ENCODE measurements at places on chromosomes 12 and 14. TPM values are rescaled to one million over a fixed set of nuclear protein-coding genes. Genes with fewer than 3 reads are reported as not detected.

GRCh38 chr12:125512541-125513298 lies 447.5 kb downstream of the AACS start:
- no peaks in the 10 kb centered on the region for H3K36me3 ChIP-seq
- no peaks in the 10 kb centered on the region for H3K27me3 ChIP-seq
- no peak for DNase-seq
- no peaks in the 10 kb centered on the region for H3K4me1 ChIP-seq
- H3K4me3 ChIP-seq = no peak overlapping the region

DNA sequence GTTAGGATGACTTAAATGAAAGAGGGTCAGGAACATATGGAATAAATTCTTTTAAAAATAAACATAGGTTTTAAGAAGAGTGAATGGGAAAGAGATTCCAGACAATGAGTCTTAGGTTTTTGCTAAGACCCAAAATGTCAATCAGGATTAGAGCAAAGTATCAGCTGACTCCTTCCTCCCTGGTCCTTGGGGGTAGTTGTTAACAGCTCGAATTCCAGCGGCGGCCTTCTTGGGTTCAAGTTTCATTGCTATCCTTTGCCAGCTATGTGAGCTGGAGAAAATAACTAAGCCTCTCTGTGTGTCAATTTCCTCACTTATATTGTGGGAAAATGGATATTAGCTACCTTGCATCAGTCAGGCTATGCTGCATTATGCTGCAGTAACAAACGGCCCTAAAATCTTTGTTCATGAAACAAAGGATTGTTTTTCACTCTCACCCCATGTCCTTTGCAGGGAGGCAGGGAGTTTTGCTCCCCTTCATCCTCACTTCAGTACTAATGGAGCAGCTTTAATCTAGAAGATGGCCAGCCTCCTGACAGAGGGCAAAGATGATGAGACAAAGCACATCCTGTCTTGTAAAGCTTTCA lies 83.8 kb upstream of the RFLNA start:
- no peaks in the 10 kb centered on the region for H3K36me3 ChIP-seq
- no peaks in the 10 kb centered on the region for H3K4me1 ChIP-seq

DNA sequence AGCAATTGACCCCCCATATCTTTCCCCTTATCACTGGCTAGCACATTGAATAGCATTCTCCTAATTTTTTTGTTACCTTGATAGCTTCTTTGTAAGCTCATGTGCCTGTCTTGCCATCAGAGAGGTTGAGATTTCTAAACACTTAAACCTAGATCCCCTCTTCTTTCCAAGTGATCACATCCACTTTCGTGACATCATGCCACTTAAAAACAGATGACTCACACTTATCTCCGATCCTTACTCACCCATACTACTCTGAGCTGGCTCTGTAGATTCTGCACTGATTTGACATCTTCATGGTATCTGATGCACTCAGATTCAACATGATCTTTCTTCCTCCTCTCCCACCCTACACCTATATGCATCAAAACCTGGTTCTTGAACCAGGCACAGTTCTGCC lies 10.5 kb downstream of the GPR137C start:
- no peak overlapping the region for H3K27ac ChIP-seq
- no peaks in the 10 kb centered on the region for H3K36me3 ChIP-seq
- H3K4me1 ChIP-seq = no peaks in the 10 kb centered on the region
- H3K27me3 ChIP-seq = no peaks in the 10 kb centered on the region

DNA sequence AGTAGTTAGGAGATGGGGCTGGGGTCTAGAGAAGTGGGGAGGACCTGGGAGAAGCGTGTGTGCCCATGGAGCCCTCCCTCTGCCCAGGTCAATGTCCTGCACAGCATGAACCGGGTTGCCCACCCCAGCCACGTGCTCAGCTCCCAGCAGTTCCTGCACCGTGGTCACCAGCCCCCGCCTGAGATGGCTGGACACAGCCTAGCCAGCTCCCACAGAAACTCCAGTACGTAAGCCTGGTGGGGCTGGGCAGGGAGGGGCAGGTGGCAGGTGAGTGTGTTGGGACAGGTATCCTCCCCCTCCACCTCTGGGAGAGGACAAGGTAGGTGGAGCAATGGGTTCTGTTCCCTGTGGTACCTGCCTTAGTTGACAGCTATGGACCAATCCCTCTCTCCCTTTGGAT lies 20.7 kb downstream of the CLSTN3 start:
- no peak overlapping the region for H3K4me3 ChIP-seq
- H3K27ac ChIP-seq = no peak overlapping the region
- H3K27me3 ChIP-seq = no peaks in the 10 kb centered on the region
- DNase-seq = no peak

DNA sequence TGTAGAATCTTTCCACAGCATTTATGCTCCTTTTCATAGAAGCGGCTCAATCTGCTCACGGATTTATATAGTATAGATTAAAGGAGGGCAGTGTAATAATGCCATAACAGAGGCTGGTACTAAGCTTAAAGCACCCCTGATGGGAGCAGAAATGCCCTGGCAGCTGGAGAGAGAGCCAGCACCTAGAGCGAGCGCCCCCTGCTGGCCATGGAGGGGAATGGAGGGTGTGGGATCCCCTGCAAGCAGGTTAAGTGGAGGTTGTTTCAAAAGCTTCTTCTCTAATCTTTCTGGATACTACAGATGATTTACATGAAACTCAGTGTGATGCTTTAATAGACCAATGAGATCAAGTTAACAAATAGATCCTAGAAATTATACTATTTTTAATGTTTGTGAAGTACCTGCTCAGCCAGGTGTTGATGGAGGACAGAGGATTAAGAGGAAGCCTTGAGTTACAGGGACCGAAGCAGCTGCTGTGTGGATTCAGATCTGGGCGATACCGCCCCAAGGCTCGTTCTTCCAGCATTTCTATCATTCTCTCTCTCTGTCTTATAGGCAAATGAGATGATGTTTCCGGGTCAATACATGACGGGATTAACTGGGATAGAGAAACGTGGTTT lies 1519.3 kb upstream of the TMEM132C start:
- no peaks in the 10 kb centered on the region for H3K36me3 ChIP-seq

DNA sequence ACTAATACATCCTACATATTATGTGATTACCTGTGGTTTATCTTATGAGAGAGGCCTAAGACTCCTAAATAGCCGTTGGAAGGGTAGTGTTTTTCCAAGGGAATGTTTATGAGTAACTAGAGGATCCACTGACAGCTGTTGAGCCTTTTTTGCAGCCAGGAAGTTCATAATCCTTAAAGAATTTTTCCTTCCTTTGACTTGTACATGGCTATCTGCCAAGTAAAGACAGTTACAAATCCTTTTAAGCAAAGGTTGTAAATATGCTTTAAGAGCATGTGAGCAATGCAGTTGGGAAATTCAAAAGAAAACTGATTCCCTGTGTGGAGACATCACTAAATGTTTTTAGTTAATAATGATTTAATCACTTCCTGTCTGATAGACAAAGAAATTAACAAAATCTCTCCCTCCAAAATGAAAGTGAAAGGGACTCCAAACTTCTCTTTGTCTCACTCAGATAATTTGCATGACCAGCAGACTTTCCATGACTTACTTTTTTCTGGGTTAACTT lies 333.8 kb downstream of the PDZRN4 start:
- H3K4me1 ChIP-seq = peaks cover 2% of the 10 kb centered on the region
- H3K36me3 ChIP-seq = no peaks in the 10 kb centered on the region
- peak; percentile 95 for DNase-seq
- H3K4me3 ChIP-seq = peak overlapping the region; percentile 29

- no peak within 1 kb of the TSS for H3K27ac ChIP-seq
- H3K36me3 ChIP-seq = no peaks in the 10 kb centered on the region
- DNase-seq = no peak
- no peaks in the 10 kb centered on the region for H3K4me1 ChIP-seq
- H3K27me3 ChIP-seq = no peaks in the 10 kb centered on the region
Observed at GRCh38 chr12:130953771-130954543, at the start of gene ADGRD1. Gene ADGRD1 (plus strand): TSS chr12:130953907. CDS start chr12:130954466, 559 bp downstream.

DNA sequence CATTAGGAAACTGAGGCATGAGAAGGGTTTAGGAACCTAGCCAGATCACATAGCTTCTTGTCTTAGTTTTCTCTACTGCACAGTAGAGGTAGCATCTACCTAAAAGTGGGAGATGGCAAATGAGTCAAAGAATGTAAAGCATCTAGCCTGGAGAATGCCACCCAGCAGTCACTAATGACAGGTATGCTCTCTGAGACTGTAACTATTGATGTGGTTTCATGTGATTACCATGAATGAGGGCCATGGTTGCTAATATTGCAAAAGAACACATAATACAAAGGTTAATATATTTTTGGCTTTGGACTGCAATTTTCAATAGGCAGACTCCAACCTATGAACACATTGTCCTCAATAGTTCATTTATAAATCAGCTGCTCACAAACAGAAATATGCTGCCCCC lies 389.9 kb downstream of the GRIN2B start:
- H3K4me3 ChIP-seq = no peak overlapping the region
- H3K4me1 ChIP-seq = no peaks in the 10 kb centered on the region
- no peaks in the 10 kb centered on the region for H3K36me3 ChIP-seq
- DNase-seq = no peak
- H3K27ac ChIP-seq = no peak overlapping the region
- H3K27me3 ChIP-seq = no peaks in the 10 kb centered on the region

- H3K4me1 ChIP-seq = no peaks in the 10 kb centered on the region
- no peak overlapping the region for H3K4me3 ChIP-seq
- H3K27ac ChIP-seq = no peak overlapping the region
- H3K36me3 ChIP-seq = no peaks in the 10 kb centered on the region
Observed at GRCh38 chr14:105503935-105504692, 13.1 kb downstream of the TEDC1 start.

DNA sequence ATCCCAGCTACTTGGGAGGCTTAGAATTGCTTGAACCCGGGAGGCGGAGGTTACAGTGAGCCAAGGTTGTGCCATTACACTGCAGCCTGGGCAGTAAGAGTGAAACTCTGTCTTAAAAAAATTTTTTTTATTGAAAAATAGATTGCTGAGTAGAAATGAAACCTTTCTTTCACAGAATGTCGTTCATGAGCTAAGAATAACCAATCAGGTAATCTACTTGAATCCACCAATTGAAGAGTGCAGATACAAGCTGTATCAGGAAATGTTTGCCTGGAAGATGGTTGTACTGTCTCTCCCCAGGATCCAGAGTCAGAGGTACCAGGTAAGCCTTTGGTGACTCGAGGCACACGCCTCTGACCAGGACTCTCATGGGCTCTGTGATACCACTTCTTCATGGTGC lies 27.0 kb downstream of the DYNC1H1 start:
- no peak overlapping the region for H3K4me3 ChIP-seq
- H3K27me3 ChIP-seq = no peaks in the 10 kb centered on the region
- peaks cover 49% of the 10 kb centered on the region for H3K36me3 ChIP-seq
- no peak for DNase-seq
- H3K4me1 ChIP-seq = no peaks in the 10 kb centered on the region

DNA sequence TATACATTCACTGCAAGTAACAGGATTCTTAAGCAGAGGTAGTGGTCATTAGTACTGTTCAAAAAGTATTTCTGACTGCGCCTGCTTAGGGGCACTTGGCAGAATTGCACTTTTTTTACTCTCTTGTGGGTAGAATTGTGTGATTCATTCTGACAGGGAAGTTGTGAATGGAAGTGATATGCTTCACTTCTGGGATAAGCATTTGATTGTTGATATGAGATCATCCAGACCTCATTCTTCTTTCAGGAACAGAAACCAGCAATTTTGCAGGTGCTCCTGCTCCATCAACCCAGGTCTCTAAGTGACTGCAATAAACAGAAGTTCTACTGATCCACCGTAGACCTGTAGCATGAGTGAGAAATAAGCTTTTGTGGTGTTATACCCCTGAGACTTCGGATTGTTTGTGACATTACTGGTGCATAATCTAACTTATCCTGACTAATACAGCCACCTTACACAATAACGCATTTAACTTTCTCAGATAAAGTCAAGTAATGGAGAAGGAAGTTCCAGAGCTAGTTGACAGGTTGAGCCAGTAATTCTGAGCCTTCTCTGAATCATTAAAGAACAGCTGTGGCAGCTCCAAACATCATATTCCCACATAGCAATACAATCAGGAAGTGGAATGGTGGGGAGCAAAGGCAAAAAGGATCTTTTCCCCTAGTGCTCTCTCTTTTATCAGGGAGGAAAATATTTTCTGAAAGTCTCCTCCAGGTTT lies 387.9 kb downstream of the SYT1 start:
- no peaks in the 10 kb centered on the region for H3K36me3 ChIP-seq
- no peaks in the 10 kb centered on the region for H3K27me3 ChIP-seq
- peak; percentile 78 for DNase-seq
- no peak overlapping the region for H3K27ac ChIP-seq
- H3K4me1 ChIP-seq = no peaks in the 10 kb centered on the region

DNA sequence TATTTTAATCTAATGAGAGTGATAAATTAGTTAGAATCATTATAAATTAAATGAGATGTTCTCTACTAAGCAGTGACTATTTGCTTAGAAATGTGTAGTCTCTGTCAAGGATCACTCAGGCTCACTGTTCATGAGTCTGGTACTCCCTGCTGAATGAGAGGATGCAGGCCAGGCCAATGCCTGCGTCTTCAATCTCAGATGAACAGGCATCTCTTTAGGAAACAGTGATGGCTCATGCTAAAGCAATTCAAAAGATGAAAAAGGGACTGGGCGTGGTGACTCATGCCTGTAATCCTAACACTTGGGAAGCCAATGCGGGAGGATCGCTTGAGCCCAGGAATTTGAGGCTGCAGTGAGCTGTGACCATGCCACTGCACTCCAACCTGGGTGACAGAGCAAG lies 106.8 kb downstream of the ZFC3H1 start:
- peak; percentile 94 for DNase-seq
- H3K36me3 ChIP-seq = no peaks in the 10 kb centered on the region
- peaks cover 7% of the 10 kb centered on the region for H3K4me1 ChIP-seq
- H3K4me3 ChIP-seq = no peak overlapping the region
- no peak overlapping the region for H3K27ac ChIP-seq
- no peaks in the 10 kb centered on the region for H3K27me3 ChIP-seq

- no peak overlapping the region for H3K4me3 ChIP-seq
- H3K27ac ChIP-seq = no peak overlapping the region
- no peaks in the 10 kb centered on the region for H3K4me1 ChIP-seq
- H3K27me3 ChIP-seq = no peaks in the 10 kb centered on the region
- no peaks in the 10 kb centered on the region for H3K36me3 ChIP-seq
Observed at GRCh38 chr12:30877105-30877875, 49.3 kb upstream of the TSPAN11 start.

- no peaks in the 10 kb centered on the region for H3K27me3 ChIP-seq
- no peak for DNase-seq
- H3K36me3 ChIP-seq = peaks cover 2% of the 10 kb centered on the region
- H3K4me3 ChIP-seq = no peak overlapping the region
- H3K4me1 ChIP-seq = peaks cover 12% of the 10 kb centered on the region
Observed at GRCh38 chr14:50821510-50822464, 9.2 kb downstream of the NIN start.

The SERPINA5 gene
- polyA plus RNA-seq = not detected

The TBC1D30 gene
- 0.24 TPM for polyA plus RNA-seq

The MYF6 gene
- 0.07 TPM for polyA plus RNA-seq

The P2RX2 gene
- polyA plus RNA-seq = not detected

The DTX1 gene
- not detected for polyA plus RNA-seq

The TDRD9 gene
- polyA plus RNA-seq = 0.28 TPM

The TSPAN11 gene
- polyA plus RNA-seq = 0.02 TPM

The FBLN5 gene
- 50.4 TPM for polyA plus RNA-seq
